ENCODE measurements at places on chromosomes 7 and 10.

GRCh38 chr10:76993213-76993612 is 644.4 kb downstream of the KCNMA1 start:
- DNase-seq: no peak

DNA sequence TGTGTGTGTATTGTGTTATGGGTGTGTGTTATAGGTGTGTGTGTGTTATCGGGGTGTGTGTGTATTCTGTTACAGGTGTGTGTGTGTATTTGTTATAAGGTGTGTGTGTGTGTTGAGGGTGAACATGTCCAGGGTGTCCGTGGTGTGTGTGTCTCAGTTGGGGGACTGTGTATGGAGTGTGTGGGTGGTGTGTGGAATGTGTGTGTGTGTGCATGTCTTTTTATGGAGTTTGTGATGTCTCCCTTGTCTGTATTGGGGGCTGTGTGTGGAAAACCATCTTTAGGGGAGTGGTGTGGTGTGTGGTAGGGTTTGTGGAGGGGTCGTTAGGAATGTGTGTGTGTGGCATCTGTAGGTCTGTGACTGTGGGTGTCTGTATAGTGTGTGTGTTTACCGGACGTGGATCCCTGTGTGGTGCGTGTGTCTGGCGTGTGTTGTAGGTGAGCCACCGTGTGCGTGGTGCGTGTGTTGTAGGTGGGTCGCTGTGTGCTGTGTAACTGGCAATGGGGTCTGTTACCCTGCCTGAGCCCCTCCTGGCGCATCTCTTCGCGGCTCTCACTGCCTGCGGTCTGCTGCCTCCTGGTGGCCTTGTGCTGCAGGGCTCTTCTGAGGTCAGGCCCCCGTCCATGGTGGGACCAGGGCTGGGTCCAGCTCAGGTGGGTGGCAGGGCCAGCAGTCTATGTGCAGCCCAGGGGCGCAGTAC is 61.7 kb downstream of the PALD1 start:
- DNase-seq: peak; percentile 55

DNA sequence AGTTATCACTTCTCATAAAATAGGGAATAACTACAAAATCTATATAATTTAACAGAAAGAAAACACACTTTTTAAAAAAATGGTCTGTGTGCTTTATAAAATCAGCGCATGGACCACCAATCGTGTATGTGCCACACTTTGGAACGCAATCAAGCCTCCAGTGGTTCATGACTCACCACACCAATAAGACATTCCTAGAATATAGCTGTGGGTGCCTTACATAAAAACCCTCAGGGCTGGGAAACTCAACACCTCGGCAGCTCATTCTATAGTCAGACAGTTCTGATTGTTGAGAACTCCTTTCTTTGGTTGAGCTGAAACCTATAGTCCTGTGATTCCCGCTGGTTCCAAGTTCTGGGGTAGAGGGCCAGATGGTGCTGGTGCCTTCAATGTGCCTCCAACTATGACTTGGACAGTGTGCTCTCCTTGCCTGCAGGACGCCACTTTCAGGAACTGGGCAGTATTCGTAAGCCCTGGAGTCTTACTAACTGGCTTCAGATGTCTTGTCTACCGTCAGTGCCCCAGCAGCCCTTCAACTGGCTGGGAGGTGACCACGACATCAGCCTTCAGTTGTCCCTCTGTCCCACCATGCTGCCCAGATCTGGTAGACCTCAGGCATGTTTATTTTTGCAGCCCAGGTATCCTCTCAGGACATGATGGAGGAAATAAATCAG is 135.7 kb upstream of the GDF10 start:
- DNase-seq: no peak

DNA sequence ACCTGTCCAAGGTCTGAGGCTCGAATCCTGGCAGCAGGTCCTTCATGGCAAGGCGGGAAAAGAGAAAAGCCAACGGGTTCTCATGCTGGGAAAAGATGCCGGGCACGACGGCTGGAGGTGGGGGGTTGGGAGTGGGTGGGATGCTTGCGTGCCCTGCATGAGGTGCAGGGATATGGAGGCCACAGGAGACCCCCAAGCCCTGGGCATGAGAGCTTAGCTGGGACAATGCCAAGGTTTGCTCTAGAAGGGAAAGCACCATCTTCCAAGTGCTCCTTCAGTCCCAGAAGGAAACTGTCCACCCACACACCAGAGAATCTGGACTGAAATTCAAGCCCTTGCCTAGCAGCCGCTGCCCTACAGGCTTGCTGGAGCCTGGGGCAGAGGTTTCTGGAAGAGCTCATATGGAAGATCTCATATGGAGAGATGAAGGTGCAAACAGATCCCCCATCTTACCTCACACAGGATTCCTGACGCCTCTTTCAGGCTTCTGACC is 64.3 kb downstream of the ZRANB1 start:
- no peak for DNase-seq

- DNase-seq: no peak
Measured at GRCh38 chr10:2619916-2620315, 447.4 kb upstream of the PFKP start.

GRCh38 chr7:56287429-56288138 is 171.4 kb upstream of the NUPR2 start:
- peak; percentile 18 for DNase-seq

DNA sequence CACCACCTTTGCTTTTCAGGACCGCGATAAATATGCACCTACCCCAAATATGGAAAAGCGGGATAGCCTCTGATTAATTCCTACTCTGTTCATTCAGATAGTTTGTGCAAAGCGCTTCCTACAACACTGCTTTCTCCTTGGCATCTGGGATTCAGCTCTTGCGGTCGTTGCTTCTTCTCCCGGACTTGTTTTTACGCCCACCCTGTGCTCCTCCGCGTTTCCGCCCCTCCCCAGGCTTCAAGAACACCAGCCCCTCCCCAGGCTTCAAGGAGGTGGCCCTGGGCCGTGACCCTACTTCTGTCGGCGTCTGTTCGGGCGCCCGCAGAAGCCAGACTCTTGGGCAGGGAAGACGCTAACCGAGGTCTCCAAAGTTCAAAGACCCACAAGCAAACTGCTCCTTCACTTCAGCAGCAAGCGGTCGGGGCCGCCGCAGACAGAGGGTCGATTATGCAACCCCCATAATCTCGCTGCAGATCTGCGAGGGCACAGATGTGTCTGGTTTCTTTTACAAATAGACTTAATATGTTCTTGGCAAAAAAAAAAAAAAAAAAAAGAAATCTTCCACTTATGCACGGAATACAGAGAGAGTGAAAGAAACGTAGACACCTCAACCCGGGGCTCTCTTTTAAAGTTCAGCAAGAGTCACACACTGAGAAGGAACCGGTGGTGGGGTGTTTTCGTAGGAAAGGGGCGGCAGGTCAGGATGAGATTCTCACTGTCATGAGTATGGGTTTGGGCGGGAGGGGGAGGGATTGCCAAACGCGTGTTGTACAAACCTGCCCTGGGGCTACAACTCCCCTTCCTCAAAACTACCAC is 1.9 kb downstream of the DLX5 start:
- DNase-seq: peak; percentile 22

DNA sequence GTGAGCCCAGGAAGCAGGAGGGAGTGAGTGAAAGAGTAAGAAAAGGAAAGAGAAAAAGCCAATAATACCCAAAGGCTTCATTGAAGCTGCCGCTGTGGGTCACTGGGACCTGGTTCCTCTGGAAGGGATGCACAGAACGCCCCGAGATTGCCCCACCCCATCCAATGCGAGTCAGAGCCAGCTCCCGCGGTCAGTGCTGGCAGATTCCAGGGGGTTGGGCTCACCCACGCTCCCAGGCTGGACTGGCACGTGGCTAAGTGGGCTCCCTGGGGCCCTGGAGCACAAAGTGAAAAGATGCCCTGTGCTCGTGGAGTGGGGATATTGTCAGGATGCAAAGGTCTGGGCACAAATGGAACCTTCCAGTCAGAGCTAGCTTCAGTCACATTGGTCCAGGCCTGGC is 117.0 kb downstream of the OAT start:
- no peak for DNase-seq

DNA sequence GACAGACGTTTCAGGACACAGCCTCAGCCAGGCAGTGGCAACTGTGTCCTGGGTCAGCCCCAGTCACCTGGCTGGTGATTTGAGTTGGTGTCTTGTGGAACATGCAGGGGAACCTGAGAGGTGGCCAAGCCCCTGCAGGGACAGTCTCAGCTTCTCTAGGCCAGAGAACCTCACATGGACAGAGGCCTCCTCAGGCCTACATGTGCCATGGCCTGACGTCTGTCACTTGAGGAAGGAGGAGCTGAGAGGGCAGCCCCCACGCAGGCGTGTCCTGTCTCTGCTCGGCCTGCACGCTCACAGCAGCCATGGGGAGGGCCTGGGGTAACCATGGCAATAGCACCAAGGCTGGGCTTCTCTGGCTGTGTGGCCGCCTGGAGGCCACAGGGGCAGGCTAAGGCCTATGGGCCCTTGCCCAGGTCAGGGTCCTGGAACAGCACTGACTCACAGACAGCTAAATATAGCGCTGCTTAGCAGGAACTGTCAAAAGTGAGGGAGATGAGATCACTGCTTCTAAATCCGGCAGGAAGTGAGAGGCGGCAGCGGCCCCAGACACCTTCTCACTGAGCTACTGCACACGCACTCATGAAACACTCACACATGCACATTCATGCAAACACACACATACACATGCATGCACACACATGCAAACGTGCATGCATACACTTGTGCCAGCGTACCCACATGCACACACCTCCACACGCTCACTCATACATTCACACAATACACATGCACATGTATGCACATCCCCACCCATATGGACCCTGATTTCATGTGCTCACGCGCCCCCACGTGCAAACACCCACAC is 57.0 kb downstream of the YKT6 start:
- DNase-seq: peak; percentile 85

DNA sequence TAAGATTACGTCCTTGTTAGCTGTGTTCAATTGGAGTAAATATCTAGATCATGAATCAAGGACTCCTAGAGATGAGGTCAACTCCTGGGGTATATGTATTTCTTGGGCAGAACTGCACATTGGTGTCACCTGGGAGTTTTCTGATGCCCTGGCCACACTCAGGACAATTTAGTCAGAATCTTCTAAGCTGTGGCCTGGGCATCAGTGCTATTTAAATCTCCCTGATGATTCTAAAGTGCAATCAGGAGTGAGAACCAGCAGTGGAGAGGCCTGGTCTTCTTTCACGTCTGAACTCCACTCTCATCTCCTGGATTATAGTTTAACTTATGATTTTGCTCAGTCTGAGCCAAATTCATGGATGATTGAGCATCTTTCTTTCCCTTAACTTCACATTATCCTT is 218.0 kb downstream of the BMPER start:
- no peak for DNase-seq

DNA sequence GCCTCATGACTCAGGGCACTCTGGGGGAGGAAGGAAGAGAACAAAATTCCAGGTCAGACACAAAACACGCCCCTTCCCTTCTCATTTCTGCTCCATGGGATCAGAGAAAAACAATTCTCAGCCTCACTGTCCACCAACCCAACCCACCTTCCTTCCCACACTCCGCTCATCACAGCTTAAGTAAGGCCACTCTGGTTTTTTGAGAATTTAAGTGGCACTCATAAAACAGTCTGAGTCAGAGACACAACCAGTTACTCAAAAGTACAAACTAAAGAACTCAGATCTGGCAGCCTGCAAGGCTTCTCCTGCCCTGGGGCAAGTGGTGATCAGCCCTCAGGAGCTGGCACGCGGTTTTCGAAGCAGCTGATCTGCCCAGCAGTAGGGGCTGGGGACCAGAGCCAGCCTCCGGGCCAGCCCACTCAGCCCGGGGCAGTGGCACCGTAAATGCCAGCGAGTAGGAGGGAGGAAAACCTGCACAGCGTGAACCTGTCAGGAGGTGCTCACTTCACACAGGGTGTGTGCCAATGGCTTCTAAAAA is 39.1 kb upstream of the ABLIM1 start:
- DNase-seq: no peak

DNA sequence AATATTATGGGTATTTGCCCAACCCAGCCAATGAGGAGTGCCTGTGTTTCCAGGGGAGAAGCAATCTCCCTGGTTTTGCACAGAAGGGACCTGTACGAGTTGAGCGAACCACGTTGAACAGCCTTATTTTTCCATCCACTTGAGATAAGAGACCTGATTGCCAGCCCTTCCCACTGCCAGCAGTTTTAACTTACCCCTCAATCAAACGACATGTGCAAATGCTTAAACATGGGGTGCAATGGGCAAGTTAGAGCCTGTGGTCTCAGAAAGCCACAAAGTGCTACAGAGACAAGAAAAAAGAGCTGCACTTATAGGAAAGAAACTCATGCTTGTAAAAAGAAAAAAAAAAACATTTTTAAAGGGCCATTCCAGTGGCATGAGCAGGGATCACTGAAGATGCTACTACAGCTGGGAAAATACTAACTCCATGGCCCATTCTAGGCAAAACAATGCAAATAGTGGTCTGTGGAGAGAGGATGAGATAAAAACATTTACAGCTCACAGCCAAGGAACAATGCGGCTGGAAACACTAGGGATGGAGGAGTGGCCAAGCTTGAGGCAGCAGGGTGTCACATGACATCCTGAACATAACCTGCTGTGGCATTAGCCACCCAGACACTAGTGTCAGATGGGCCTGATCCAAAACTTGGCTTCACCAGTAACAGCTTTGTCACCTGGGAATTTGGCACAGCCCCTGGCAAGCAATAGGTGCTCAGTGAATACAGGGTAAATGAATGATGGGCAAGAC is 162.8 kb downstream of the ELMO1 start:
- DNase-seq: no peak

DNA sequence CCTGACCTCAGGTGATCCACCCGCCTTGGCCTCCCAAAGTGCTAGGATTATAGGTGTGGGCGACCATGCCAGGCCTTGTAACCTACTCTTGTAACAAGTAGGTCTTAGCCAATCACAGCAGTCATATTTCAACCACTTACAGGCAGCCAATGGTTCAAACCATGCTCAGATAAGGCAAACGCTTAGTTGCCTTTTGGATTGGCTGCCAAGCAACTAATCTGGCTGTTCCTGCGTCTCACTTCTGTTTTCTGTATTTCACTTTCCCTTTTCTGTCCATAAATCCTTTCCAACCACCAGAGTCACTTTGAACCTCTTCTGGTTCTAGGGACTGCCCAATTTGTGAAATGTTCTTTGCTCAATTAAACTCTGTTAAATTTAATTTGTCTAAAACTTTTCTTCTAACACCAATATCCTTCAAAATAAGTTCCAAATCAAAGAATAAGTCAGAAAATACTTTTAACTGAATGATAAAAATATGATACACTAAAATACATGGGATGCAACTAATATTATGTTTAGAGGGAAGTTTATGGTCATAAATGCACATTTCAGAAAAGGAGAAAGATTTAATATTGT is 19.1 kb upstream of the PRF1 start:
- DNase-seq: no peak
